Tongue (tissue), 3 donors: ENCODE measurements at places on chromosomes 6 and 20. TPM values are rescaled to one million over a fixed set of nuclear protein-coding genes. Genes with fewer than 3 reads are reported as not detected.

DNA sequence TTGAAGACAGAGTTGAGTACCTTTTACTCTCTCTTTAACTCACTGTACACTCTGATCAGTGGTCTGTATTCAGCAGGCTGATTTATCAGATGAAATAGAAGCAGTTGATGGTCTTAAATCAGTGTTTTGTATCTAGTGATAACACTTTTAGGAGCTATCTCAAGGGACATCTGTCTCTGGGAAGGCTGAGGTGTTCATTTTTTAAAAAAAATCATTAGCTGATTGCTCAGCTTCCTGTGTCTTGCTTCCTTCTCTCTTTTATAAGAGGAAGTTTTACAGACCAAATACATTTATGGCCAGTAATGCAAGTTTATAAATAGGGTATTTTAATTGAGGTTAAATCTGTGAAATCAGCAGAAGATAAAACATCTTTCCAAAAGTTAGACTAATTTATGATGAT is 12.0 kb upstream of the CCDC170 start:
- no peak for DNase-seq

GRCh38 chr6:151807513-151808370 is at the start of gene ESR1:
ESR1 (plus strand) TSS chr6:151807682; CDS start chr6:151807913, 231 bp downstream.
- peak; percentile 38 for DNase-seq

GRCh38 chr20:33490934-33491656 is 1.2 kb downstream of the CBFA2T2 start:
- DNase-seq: no peak

DNA sequence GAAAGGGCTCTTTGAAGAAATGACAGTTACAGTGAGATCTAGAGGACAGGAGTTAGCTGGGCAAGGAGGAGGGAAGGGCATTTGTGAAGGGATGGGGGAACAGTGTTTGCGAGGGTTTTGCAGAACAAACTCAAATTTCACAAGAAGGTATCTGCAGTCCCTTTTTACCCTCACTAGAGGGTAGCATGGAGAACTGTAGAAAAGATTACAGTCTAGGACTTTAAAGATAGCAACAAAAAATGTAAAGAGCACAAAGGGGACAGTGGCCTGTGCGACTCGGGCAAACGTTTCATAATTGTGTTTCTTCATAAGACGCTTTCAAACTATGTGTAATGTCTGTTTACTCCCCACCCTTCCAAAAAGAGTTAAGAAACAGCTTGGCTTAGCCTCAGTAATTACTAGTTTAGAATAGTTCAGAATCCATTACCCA is 21.2 kb upstream of the ASXL1 start:
- DNase-seq: peak; percentile 35

DNA sequence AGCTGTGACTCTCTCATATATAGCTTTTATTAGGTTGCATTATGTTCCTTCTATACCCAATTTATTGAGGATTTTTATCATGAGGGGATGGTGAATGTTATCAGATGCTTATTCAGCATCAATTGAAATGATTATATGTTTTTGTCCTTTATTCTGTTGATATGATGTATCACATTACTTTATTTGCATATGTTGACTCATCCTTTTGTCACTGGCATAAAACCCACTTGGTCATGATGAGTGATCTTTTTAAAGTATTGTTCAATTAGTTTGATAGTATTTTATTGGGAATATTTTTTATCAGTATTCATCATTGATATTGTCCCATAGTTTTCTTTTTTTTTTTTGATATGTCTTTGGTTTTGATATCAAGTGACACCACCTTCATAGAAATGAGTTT is 529.9 kb downstream of the MMUT start:
- no peak for DNase-seq

DNA sequence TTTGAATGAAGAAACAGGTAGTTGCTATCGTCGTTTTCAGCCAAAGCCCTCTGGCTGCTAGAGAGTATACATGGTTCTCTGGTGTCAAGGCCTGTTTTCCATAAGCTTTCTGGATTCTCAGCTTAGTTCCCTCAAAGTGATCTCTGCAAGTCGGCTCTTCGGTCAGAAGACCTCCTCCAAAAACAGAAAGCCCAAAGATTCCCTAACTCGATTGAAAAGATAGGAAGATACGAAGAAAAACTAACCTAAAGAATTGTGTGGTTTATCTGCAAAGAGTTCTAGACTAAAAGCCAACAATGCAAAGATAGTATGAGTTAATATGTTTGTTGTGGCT is 545 bp upstream of the ASCC3 start:
- DNase-seq: no peak

DNA sequence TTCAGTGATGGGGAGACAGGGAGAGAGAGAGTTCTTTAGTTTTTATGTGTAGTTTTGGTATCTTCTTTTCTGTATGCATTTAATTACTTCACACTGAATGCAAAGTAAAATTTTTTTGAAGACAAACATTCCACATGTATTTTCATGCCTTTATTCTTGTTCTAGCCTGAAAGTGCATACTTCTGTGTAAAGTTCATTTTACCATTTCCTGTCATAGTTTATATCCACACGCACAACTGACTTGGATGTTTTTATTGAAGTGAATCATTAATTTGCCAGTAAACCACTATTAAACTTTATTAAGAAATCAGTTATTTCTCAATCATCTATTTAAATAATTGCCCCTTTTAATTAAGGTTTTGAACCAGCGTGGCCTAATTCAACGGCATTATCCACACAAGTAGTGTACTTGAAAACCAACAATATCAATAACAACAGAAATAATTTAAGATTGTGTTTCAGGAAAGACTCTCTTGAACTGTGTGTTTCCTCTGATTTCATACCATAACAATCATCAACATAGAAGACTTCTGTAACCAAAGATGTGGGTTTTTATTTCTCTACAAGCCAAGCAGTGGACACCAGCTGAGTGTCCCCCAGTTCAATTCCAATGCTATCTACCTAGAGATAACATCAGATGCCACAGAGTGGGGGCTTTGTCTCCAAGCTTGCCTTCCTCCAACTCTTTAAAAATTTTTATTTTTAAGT is 512.7 kb upstream of the JAG1 start:
- DNase-seq: no peak

DNA sequence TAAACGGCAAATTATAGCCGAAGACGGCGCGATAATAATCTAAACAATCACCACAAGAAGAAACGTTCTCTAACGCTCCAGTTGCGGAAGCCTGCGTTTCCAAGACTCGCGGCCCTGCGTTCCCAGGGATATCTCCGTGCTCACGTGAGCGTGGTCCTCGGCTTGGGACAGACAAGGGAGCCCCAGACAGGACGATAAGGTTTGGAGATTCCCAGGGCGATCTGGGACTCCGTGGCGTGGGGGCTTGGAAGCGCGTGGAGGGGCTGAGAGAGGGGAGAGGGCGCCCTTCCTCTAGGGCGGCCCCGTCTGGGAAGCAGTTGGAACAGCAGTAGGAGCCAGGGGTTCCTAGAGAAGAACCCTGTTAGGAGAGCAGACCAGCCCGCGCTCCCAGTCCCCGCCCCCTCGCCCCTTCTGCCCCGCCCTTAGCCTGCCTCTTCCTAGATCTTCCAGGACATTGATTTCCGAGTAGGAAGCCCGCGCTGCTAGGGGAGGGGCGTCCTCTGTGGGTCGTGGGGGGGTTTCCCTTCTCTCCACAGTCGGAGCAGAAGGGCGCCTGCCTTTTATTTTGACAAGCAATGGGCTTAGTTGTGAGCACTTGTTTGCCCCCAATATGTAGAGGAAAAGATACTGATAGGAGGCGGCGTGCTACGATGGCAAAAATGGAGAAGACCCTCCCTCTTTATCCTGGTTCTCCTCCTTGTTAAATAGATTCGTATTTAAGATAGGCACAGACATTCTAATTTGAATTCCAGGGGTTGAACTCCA is 10.6 kb downstream of the NRN1 start:
- DNase-seq: peak; percentile 86

DNA sequence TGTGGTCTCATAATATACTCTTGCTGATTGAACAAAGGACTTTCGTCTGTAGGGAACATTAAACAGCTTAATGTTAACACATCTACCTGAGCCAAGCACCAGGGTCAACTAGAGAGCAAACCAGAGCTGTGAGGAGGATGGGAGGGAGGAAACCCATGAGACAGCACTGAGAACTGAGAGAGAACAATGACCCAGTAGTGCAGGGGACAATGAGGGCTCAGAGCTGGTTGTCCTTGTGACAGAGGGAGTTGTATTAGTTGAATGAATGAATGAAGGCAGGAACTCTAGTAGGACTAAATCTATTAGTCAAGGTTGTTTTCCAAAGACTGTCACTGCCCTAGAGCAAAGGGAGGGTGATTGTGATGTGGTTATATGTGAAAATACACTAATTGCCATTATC is 28.2 kb upstream of the GSTA4 start:
- no peak for DNase-seq

- no peak for DNase-seq
These were observed 304.9 kb downstream of the TAF4 start for GRCh38 chr20:61760731-61761130.

- DNase-seq: no peak
These were observed 27.6 kb downstream of the PRND start for GRCh38 chr20:4749326-4749725.

- DNase-seq: no peak
These were observed 7.9 kb upstream of the TREM1 start for GRCh38 chr6:41294214-41294872.

GRCh38 chr6:132537977-132538376 is at the start of gene TAAR9:
TAAR9 (plus strand) TSS chr6:132538277; CDS start chr6:132538290, 13 bp downstream.
- no peak for DNase-seq

- DNase-seq: peak; percentile 65
These were observed 38.0 kb downstream of the TMEM170B start for GRCh38 chr6:11575408-11576033.

GRCh38 chr6:39357998-39358686 is 35.6 kb upstream of the KCNK16 start:
- peak; percentile 93 for DNase-seq

DNA sequence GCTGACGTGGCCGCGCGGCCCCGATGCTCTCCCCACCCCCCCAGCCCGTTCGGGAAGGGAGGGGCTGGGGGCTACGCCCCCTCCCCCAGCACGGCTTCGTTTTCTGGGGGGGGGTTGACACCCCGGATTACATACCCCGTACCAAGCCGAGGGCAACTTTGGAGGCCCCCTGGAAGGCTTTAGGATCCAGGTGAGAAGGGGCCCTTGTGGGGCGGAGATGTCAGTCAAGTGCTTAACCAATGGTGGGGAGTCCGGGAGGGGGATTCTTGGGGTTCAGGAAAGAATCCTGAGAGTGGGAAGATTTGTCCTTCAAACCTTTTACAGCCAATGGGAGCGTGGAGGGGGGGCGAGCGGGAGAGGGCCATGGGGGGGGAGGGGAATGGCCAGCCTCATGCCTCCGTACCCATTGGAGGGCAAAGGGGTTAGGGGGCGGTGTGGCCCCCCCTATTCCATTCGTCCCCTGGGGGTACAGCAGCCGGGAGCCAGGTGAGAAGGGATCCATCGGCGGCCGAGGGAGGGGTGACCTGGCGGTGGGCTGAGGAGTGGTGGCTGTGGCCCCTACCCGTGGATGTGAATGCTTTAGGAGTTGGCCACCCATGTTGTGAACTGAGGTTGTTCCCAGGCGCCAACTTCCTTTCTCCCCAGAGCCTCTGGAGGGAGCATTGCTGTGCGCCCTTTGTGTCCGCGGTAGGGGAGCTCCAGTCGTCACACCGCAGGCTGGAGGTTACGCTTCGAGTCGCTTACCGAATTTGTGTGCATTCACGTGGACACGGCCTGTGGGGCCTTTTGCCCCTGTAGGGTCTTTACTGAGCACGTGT is 682 bp downstream of the BRD2 start:
- peak; percentile 92 for DNase-seq

GRCh38 chr6:31657406-31658157 is 1.9 kb downstream of the APOM start:
- DNase-seq: no peak

GRCh38 chr6:111377558-111378120 is 105.4 kb downstream of the REV3L start:
- no peak for DNase-seq

DNA sequence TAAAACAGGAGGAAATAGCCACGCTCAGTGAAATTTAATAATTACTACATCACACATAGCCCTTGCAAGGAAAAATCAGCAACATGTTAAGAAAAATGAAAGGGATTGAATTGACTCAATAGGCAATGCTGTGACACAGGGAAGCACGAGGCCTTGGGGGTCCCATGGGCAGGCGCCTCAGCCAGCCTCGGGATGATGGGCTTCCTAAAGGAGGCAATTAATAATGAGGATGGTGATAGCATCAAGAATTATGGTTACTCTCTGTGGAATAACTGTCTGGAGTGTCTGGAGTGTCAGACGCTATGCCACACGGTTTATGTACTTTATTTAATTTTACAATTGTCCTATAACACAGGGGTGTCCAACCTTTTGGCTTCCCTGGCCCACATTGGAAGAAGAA is 130.2 kb downstream of the TBC1D7 start:
- no peak for DNase-seq

GRCh38 chr6:137927777-137928218 is 60.7 kb downstream of the TNFAIP3 start:
- peak; percentile 46 for DNase-seq

- DNase-seq: no peak
These were observed 545.6 kb downstream of the KIF16B start for GRCh38 chr20:16027686-16028085.

DNA sequence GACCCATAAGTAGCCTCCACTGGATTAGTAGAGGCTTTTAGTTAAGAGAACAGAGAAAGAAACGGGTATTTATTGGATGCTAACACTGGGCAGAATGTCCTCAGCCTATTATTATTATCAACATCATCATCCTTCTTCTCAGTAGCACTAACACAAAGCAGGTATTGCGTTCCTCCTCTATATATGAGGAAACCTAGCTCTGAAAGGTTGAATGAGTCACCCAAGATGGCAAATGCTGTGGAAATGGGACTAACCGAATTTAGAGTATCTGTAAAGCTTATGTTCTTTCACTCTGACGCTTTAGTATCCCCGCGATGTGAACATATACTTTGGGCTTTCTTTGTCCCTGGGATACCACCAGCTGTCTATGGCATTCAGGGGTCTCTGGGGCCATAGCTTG is 77.0 kb downstream of the ADTRP start:
- no peak for DNase-seq

DNA sequence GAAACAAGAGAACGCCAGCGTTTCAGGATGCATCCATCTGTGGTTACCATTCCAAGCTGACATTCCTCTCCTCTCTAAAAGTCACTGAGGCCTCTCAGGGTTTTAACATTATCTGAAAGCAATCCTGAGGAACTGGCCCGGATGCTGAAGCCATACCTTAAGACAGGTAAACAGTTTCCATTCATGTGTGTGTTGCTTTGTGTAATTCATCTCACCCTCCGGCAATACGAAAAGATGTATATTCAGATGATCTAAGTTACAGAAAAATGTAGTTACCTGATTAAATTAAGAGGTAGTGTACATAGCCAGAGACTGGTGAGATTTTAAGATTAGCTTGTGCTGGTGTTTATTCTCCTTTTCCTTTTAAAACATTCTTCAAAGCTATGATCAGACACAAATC is 68.4 kb upstream of the BACH2 start:
- peak; percentile 40 for DNase-seq

The HLA-A gene
- 134 TPM for total RNA-seq

The ZNF184 gene
- 15.4 TPM for total RNA-seq

The SRMS gene
- not detected for total RNA-seq

The HLA-DQA2 gene
- 0.31 TPM for total RNA-seq

The MAK gene
- 0.21 TPM for total RNA-seq

The MEP1A gene
- not detected for total RNA-seq

The CALHM6 gene
- total RNA-seq: not detected

The SNAP91 gene
- 2.9 TPM for total RNA-seq

The CRIP3 gene
- total RNA-seq: 0.62 TPM

The NKX2-4 gene
- total RNA-seq: not detected

The CST5 gene
- total RNA-seq: not detected

The TNXB gene
- 214 TPM for total RNA-seq

The CLPSL1 gene
- not detected for total RNA-seq
